ENCODE measurements at places on chromosomes 5 and 9.

DNA sequence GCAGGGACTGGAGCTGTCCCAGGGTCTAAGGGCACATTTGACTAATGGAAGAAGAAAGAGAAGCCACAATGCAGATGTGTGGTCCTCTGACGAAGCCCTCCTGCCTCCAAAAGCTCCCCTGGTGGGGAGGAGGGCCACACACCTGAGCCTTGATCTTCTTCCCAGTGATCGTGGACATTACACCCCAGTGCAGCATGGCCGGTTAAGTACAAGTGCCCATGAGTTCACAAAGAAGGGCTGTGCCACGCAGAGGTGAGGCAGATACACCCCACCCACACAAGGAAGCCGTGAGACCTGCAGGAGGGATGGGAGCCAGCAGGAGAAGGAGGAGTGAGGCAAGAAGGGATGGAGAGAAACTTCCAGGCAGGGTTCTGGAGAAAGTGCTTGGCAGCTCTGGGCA lies 199.0 kb upstream of the MVB12B start:
- no peaks in the 10 kb centered on the region for H3K4me1 ChIP-seq
- H3K27me3 ChIP-seq, result peaks cover 2% of the 10 kb centered on the region
- H3K36me3 ChIP-seq, result no peaks in the 10 kb centered on the region
- no peak for DNase-seq
- no peak overlapping the region for H3K4me3 ChIP-seq
- H3K27ac ChIP-seq, result no peak overlapping the region

GRCh38 chr5:153818626-153819025 lies 220.1 kb downstream of the FAM114A2 start:
- H3K27me3 ChIP-seq, result no peaks in the 10 kb centered on the region
- no peak for DNase-seq
- no peak overlapping the region for H3K27ac ChIP-seq
- H3K4me3 ChIP-seq, result no peak overlapping the region

DNA sequence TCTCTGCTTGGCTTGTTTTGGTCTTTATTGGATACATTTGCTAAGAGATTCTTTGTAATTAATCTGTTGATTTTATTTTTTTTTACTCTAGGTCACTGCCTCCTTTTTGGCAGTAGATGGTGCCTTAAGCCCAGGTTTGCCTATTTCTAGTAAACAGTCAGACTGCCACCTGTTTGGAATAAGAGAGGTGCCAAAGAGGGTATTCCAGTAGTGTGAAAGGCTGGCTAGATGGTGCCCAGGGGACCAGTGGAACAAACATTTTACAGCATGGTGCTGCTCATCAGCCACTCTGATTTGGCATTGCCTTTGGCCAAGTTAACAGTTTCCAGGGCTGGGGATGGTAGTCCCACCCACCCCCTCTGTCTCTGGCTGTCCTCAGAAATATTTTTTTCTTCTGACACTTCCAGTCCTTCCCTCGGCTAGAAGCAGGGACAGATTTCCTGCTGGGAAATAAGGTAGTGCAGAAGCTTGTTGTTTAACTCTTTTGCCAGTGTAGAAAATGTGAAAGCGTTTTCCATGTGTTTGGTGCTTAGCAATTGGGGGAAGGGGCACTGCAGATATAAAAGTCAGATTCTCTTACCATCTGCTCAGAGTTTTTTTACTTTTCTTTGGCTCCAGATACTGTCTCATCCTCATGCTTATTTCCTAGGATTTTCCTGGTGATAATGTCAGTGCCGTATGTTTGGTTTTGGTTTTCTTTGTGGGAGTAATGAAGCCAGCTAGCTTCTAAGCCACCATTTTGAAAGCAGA lies 36.6 kb upstream of the FBXL7 start:
- no peak overlapping the region for H3K27ac ChIP-seq
- no peaks in the 10 kb centered on the region for H3K27me3 ChIP-seq
- no peaks in the 10 kb centered on the region for H3K36me3 ChIP-seq
- DNase-seq, result no peak

DNA sequence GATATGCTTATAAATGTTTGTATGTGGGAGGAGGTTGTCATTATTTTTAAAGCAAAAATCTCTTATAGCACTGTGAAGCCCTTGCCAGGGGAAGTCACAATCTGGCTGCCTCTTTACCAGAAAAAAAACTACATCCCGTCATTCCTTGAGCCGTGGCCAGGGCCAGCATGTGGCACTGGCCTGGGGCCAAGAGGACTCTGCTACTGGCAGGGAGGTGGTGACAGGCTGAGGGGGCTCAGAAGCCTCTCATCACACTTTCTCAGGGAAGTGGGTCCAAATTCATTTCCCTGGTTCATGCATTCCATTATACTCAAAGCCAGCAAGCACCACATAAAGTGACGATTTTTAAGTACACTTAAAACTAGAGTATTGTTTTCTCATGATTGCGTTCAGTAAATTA lies 457.3 kb downstream of the ZNF608 start:
- no peaks in the 10 kb centered on the region for H3K4me1 ChIP-seq
- H3K27me3 ChIP-seq, result no peaks in the 10 kb centered on the region
- H3K27ac ChIP-seq, result no peak overlapping the region
- no peaks in the 10 kb centered on the region for H3K36me3 ChIP-seq
- H3K4me3 ChIP-seq, result no peak overlapping the region

DNA sequence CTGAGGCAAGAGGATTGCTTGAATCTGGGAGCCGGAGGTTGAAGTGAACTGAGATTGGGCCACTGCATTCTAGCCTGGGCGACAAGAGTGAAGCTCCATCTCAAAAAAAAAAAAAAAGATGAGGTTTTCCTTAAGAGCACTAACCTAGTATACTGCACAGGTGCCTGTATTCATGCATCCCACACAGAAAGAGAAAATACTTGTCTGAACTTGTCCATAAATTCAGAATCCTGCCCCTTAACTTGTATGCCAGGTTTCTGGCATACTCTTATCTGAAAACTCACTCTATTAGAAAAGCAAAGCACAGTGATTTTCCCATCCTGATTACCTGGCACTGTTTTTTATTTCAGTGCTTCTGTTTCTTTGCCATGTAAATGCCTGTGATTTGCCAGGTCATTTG lies 125.3 kb upstream of the CDKN2B start:
- no peak overlapping the region for H3K27ac ChIP-seq
- no peaks in the 10 kb centered on the region for H3K4me1 ChIP-seq
- no peaks in the 10 kb centered on the region for H3K36me3 ChIP-seq
- no peaks in the 10 kb centered on the region for H3K27me3 ChIP-seq

DNA sequence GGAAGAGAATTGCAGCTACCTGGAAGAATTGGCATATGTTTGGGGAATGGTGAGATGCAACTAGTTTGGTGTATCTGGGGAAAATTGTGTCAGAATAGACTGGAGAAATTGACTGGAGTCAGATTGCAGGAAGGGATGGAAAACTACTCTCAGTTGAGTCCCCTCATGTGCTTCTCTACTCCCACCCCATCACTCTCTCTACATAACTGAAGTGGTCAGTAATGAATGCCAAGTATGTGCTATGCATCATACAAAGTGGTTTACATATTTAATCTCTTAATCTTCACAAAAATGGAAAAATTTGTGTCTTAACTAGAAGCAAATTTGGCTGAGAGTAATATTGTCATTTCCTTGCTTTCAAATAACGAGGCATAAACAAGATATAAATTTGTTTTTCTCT lies 146.4 kb upstream of the TNC start:
- H3K4me3 ChIP-seq, result no peak overlapping the region
- no peaks in the 10 kb centered on the region for H3K36me3 ChIP-seq
- no peaks in the 10 kb centered on the region for H3K27me3 ChIP-seq
- no peak for DNase-seq
- no peak overlapping the region for H3K27ac ChIP-seq

- H3K27ac ChIP-seq, result no peak overlapping the region
- no peak for DNase-seq
These were observed 214.6 kb upstream of the TLE4 start for GRCh38 chr9:79357194-79357593.

GRCh38 chr5:176676361-176676824 lies 29.1 kb downstream of the TSPAN17 start:
- no peaks in the 10 kb centered on the region for H3K4me1 ChIP-seq
- peaks cover 70% of the 10 kb centered on the region for H3K27me3 ChIP-seq
- H3K36me3 ChIP-seq, result no peaks in the 10 kb centered on the region
- no peak for DNase-seq
- no peak overlapping the region for H3K4me3 ChIP-seq

DNA sequence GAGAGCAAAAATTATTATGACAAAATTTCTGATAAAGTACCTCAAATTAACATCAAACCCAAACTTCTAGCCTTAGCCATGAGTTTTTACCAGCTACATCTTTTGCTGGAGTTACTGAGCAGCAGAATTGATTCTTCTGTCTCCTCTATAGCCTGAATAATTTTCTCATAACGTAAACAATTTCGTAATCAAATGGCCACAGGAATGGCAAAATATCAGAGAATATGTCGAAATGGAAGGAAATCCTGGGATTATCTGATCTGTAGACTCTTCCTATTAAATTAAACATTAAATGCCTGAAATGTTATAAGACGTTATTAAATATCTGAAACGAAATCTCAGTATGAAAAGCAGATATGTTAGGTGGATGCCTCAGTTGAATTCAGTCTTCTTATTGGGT lies 41.1 kb downstream of the LURAP1L start:
- no peaks in the 10 kb centered on the region for H3K27me3 ChIP-seq
- DNase-seq, result no peak
- no peaks in the 10 kb centered on the region for H3K36me3 ChIP-seq
- no peak overlapping the region for H3K4me3 ChIP-seq
- H3K27ac ChIP-seq, result no peak overlapping the region
- H3K4me1 ChIP-seq, result no peaks in the 10 kb centered on the region

DNA sequence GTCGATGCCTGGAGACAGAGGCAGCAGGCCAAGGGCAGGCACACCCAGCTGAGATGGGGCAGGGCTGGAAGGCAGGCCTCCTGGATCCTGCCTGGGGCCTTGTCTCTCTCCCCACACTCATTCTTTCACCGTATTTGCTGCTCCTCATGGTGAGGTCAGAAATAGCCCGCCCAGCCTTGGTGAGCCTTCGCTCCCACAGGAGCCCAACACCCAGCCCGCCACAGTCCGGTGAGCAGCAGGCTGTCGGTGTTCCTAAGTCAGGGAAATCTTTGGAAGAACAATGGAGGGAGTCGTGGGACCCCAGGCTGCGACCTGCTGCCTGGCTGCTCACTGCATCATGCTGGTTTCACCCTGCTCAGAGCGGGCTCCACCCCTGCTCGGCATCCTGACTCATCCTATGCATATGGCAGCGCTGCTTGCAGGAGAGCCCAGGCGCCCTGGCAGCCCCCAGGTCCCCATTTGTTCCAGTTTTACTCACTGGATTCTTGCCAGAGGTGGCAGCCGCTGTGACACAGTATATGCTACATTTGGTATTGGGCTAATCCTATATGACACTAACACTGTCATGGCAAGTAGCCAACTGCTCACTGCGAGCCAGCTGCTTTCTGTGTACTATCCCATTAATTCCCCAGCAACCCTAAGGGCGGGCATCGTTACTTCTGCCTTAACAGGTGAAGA lies 53.2 kb upstream of the NCS1 start:
- H3K4me1 ChIP-seq, result no peaks in the 10 kb centered on the region
- no peak overlapping the region for H3K27ac ChIP-seq
- no peak for DNase-seq
- H3K4me3 ChIP-seq, result no peak overlapping the region
- H3K36me3 ChIP-seq, result peaks cover 32% of the 10 kb centered on the region

DNA sequence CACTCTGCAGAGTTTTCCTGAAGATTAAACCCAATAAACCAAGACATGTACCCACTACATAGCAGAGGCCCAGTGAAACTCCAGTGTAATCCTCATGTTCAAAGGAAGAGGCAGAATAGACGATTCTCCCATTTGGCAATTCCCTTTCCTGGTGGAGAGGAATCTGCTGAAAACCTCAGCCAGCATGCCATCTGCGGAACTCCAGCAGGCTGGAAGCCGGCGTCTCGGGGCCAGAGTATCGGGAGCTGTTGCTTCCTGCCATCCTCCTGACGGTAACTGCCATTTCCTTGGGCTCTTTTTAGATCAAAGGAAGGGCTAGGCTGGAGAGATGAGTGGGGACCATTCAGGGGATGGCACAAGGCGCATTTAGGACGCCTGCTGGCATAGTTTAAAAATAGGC lies 20.5 kb downstream of the NEURL1B start:
- H3K27ac ChIP-seq, result no peak overlapping the region
- no peaks in the 10 kb centered on the region for H3K27me3 ChIP-seq
- H3K4me1 ChIP-seq, result peaks cover 22% of the 10 kb centered on the region
- H3K4me3 ChIP-seq, result no peak overlapping the region

GRCh38 chr5:35319333-35320002 lies 89.2 kb upstream of the PRLR start:
- no peak overlapping the region for H3K27ac ChIP-seq
- H3K4me1 ChIP-seq, result no peaks in the 10 kb centered on the region

DNA sequence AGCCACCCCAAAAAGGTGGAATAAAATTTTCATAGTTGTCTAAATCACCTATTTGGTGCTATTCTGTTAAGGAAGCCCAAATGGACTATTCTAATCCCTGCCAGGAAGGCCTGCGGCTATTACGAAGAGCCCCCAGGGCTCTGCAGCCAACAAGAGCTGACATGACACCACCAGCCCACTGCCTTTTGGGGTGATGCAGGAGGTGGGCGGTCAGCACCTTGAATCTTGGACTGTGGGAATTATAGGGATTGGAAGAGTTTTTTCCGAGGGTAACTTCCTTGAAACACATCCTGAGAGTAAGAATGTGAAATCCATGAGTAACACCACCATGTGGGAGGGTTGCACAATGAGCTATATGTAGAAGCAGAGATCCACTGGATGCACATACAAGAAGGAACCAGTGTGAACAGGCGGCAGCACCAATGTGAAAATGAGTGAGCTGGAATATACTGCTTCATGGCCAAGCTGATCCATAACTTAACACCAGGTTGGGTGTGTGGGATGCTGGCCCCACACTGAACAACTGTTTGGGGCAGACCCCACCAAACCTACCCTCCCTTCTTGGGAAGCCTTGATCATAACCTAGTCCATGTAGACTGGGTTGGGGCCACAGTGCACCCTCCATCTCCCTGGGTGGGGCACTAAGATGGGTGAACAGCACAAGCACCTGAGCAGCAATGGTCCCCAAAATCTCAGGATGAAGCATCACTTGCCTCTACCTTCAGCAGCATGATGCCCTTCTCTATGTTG lies 239.0 kb downstream of the FSTL4 start:
- H3K4me1 ChIP-seq, result no peaks in the 10 kb centered on the region
- H3K27ac ChIP-seq, result no peak overlapping the region
- H3K36me3 ChIP-seq, result no peaks in the 10 kb centered on the region
- H3K4me3 ChIP-seq, result no peak overlapping the region
- no peak for DNase-seq
- H3K27me3 ChIP-seq, result peaks cover 18% of the 10 kb centered on the region

GRCh38 chr5:113081881-113082546 lies 105.4 kb downstream of the DCP2 start:
- no peaks in the 10 kb centered on the region for H3K36me3 ChIP-seq
- no peak overlapping the region for H3K27ac ChIP-seq
- no peaks in the 10 kb centered on the region for H3K4me1 ChIP-seq
- H3K27me3 ChIP-seq, result no peaks in the 10 kb centered on the region

GRCh38 chr5:111984044-111984443 lies 227.1 kb upstream of the NREP start:
- no peak overlapping the region for H3K27ac ChIP-seq
- no peaks in the 10 kb centered on the region for H3K4me1 ChIP-seq
- no peak for DNase-seq

- H3K27me3 ChIP-seq, result no peaks in the 10 kb centered on the region
- H3K4me3 ChIP-seq, result no peak overlapping the region
- no peak for DNase-seq
- H3K4me1 ChIP-seq, result no peaks in the 10 kb centered on the region
- H3K36me3 ChIP-seq, result no peaks in the 10 kb centered on the region
- no peak overlapping the region for H3K27ac ChIP-seq
These were observed 220.5 kb upstream of the MPDZ start for GRCh38 chr9:13500034-13500433.

GRCh38 chr5:1415059-1415425 lies 30.2 kb downstream of the SLC6A3 start:
- peaks cover 2% of the 10 kb centered on the region for H3K27me3 ChIP-seq
- H3K36me3 ChIP-seq, result no peaks in the 10 kb centered on the region
- H3K4me3 ChIP-seq, result no peak overlapping the region
- H3K4me1 ChIP-seq, result no peaks in the 10 kb centered on the region
- no peak overlapping the region for H3K27ac ChIP-seq
- DNase-seq, result no peak

Data from thymus (tissue), 14 donors.